Calu3 (cell line): ENCODE measurements at places on chromosomes 12 and 14. TPM values are rescaled to one million over a fixed set of nuclear protein-coding genes. Genes with fewer than 3 reads are reported as not detected.

- no peak for DNase-seq
- H3K36me3 ChIP-seq: peaks cover 10% of the 10 kb centered on the region
- no peaks in the 10 kb centered on the region for H3K4me1 ChIP-seq
- H3K27me3 ChIP-seq: no peaks in the 10 kb centered on the region
- no peak overlapping the region for H3K27ac ChIP-seq
- no peak overlapping the region for H3K4me3 ChIP-seq
Measured at GRCh38 chr14:94306047-94306978, 13.2 kb upstream of the SERPINA10 start.

- H3K27ac ChIP-seq: no peak overlapping the region
- H3K4me3 ChIP-seq: no peak overlapping the region
- H3K4me1 ChIP-seq: peaks cover 22% of the 10 kb centered on the region
- no peaks in the 10 kb centered on the region for H3K27me3 ChIP-seq
- H3K36me3 ChIP-seq: peaks cover 5% of the 10 kb centered on the region
- no peak for DNase-seq
Measured at GRCh38 chr12:20210621-20211215, 157.6 kb upstream of the PDE3A start.

DNA sequence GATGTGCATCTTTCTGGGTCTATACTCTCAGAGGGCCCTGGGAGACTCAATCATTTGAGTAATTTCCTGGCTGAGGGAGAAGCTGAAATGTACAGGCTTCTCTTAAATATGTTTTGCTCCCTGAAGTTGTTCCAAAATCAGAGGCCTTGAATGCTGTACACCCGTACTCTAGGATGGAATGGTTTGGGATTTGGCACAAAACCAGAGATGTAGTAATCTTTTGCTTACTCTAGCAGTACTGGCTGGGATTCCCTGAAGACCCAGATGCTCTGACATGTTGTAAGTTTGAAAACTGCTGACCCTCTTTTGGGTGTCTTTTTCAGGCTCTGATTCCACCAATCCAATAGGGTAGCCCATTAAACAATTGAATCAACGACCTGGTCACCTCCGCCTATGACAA lies 10.4 kb downstream of the ACACB start:
- no peak overlapping the region for H3K27ac ChIP-seq
- H3K4me3 ChIP-seq: no peak overlapping the region
- no peaks in the 10 kb centered on the region for H3K4me1 ChIP-seq

Gene GUCY2C
- not detected in 2 replicates for total RNA-seq
